ENCODE measurements at places on chromosomes 13 and 19.

DNA sequence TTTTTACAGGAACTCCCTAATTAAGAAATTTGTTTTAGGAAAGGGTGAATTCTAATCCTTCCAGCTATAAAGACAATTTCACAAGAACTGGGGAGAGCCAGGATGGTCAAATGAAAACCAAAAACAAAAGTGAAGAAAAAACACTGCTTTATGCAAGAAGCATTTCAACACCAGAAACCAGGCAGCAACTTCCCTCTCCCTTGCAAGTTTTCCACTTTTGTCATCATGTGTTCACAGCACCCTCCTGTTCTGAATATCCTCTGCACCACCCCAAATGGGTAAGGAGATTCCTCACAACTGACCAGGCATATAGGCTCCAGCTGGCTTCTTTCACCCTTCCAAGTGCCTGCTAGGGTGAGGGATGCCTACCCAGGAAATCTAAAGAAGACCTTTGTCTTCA, 328.1 kb downstream of the TBC1D4 start:
- no peak for DNase-seq

- DNase-seq, result no peak
Observed at GRCh38 chr13:114268344-114269280, 12.8 kb upstream of the UPF3A start.

GRCh38 chr19:1063909-1064660, 2.9 kb upstream of the ARHGAP45 start:
- no peak for DNase-seq

DNA sequence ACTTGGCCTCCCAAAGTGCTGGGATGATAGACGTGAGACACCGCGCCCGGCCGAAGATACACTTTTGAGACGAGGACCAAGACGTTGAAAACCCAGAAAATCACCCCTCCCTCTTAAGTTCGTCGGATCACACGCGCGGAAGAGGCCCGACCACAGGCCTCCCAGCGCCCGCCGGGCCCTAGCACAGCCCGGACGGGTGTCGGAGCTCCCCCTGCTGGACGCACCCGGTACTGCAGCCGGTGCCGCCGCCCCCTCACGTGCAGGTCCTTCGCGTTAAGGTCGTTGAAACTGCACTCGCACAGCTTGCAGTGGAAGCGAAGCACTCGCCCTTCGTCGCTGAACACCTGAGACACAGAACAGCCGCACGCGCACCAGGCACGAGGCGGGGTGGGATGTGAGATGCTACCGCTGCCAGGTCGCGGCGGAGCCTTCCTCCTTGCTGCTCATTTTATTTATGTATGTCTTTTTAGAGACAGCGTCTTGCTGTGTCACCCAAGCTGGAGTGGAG, 35.7 kb upstream of the MATK start:
- no peak for DNase-seq

GRCh38 chr13:51269039-51269438, 46.8 kb downstream of the FAM124A start:
- DNase-seq, result no peak

DNA sequence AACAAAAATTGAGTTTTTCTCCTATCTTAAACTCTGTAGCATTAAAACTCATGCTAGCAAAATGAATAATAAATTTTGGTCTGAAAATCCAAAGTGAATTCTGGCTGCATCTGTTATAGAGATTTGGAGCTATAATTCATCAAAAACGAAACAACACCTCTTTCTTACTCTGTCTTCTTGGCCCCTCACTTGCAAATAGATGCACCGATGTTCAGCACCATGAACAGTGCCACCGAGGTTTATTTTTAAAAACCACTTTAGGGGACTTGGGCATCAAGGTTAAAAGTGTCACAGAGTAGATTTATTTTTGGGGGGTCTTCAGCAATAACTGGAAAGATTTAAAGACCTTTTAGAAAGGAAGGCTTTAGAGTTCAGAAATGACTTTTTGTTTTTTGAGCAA, 26.1 kb upstream of the EID2 start:
- DNase-seq, result no peak

- no peak for DNase-seq
Observed at GRCh38 chr19:35715981-35716800, 1.6 kb upstream of the KMT2B start.

DNA sequence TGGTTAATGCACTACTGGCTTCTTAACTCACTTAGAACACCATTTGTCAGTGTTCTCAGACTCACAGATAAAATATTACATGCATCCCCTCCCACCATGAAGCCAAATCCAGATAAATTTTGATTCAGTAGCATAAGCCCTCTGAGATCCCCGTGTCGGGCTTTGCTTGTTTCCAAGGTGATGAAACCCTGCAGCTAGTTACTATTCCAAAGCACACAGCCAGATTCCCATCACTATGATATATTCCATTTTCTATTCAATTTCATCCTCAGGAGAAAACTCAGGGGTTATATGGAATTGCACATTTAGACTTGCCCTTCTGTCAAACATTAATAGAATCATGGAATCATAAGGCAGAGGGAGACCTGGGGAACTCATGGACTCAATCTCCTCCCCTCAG, 9.4 kb upstream of the FAM124A start:
- no peak for DNase-seq

DNA sequence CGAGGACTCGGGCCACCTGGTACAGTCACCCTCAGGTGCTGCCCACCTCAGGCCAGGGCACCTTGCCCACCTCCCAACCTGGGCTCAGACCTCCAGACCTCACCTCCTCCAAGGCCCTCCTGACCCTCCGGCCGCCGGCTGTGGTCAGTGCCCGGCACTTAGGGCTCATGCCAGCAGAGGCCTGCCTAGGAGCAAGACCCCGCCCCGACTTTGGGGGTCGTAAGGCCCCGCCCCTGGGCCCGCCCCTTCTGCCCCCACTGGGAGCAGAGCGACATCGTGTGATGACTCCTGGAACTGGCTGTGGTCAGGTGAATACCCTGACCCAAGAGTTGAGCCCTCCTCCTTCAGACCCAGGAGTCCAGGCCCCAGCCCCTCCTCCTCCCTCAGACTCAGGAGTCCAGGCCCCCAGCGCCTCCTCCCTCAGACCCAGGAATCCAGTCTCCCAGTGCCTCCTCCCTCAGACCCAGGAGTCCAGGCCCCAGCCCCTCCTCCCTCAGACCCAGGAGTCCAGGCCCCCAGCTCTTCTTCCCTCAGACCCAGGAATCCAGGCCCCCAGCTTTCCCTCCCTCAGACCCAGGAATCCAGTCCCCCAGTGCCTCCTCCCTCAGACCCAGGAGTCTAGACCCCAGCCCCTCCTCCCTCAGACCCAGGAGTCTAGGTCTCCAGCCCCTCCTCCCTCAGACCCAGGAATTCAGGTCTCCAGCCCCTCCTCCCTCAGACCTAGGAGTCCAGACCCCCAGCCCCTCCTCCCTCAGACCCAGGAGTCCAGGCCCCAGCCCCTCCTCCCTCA, at the start of gene SBK2:
TSS of gene SBK2 (minus strand) at position 183 of the 790 bp plus-strand sequence. CDS start 839 bp downstream, outside the sequence.
- DNase-seq, result no peak

DNA sequence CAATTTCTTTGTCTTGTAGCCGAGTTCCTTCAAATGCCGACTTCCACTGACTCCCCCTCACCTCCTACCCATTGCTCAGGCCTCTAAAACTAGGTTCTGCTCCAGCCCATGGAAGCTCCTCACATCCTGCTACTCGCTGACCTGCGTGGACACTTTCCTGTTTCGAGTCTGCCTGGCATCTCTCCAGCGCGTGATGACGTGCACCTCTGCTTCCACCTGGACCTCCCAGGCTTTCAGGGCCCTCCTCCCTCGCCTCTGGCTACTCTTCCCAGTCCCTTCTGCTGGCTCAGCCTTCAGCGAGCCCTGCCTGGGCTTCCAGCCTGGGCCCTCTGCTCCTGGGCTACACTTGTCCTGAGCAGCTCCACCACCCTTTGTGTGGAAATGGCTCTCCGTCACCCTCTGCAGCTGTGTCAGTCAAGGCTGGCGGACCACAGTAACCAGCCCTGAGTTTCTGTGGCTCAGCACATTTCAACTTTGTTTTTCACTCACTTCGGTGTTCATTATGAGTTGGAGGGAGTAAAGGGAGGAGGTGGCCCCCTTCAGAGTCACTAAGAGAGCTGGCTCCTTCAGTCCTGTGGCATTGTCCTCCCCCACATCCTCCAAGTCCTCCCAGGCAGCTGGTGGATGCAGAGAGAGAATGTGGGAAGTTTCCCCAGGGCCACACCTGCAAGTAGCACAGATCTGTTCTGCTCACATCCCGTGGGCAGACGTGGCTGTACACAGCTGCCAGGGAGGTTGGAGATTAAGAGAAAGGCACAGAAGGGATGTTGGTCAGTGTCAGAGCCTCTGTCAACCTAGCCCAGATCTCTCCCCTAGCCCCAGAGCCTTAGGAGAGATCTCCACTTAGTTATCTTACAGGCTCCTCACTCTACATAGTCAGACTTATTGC, 49.4 kb downstream of the SERP2 start:
- DNase-seq, result no peak

GRCh38 chr13:102771298-102772041, 2.1 kb downstream of the TEX30 start:
- no peak for DNase-seq

- no peak for DNase-seq
Observed at GRCh38 chr19:10122045-10122444, 2.3 kb upstream of the EIF3G start.

DNA sequence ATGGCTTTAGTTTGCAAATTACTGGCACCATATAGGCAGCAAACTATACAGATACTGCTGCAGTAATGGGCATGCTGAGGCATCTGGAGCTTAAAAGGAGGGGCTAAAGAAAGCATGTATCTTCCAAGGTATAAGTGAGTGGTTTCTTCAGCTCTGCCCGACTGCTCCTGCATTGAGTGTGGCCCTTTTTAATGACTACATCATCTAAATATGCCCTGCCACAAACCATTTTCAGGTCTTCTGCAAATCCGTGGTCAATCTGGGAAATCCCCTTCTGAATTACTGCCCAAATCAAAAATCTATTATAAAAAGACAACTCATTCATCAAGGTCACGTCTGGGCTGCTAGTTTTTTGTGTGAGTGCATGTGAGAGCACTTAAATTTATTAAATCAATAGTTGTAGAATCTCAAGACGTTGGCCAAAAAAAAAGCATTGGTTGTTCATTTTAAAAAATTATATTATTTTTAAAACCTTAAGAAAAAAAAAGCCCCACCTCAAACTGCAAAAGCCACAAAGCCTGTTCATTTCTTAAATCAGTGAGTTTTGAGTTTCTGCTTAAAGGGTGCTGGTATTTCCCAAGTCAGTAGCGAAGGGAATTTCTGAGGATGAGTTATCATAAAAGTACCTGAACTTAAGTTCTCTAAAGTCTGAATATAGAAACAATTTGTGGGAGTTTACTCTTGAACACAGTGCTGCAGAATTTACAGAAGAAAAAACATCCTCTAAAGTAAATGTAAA, 16.3 kb downstream of the LCP1 start:
- no peak for DNase-seq

GRCh38 chr13:42333613-42334328, 61.8 kb downstream of the AKAP11 start:
- DNase-seq, result peak; percentile 13

GRCh38 chr13:26372747-26373146, 118.8 kb downstream of the CDK8 start:
- DNase-seq, result no peak

- no peak for DNase-seq
Observed at GRCh38 chr13:59774491-59774971, 389.2 kb downstream of the DIAPH3 start.

- DNase-seq, result no peak
Observed at GRCh38 chr13:113466383-113466782, 13.1 kb upstream of the ADPRHL1 start.

DNA sequence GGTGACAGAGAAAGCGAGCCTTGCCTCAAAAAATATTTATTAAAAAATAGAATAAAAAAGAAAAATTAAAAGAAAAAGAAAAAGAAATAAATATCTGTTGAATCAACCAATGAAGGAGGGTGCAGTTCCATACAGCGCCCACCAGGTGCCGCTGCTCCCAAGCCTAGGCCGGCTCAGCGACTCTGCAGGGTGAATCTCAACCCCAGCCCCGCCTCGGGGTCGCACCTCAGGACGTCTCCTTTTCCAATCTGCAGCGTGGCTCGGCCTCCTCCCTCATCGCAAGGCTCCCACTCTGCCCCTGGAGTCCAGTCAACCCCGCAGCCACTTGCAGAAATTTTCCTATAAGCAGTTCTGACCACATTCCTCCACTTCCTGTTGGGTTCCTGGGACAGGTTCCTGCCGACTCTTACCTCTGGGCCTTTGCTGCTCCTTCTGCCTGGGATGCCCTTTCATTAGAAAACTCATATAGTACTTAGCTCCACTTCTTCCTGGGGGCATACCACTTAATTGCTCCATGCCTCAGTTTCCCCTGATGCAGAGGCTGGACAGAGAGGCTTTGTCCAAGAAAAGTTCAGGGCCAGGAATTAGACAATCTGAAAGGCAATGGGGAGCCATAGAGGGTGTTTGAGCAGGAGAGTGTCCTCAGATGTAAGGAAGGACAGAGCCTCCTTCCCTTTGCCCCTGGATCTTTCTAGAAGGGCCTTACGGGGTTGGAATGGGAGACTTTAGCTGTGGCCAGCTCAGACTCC, 24.3 kb downstream of the NFILZ start:
- no peak for DNase-seq

- no peak for DNase-seq
Observed at GRCh38 chr13:103178986-103179943, 113.0 kb upstream of the SLC10A2 start.

- no peak for DNase-seq
Observed at GRCh38 chr19:28324275-28325060, 888.5 kb downstream of the UQCRFS1 start.

- DNase-seq, result no peak
Observed at GRCh38 chr19:572743-573518, 535 bp downstream of the BSG start.

DNA sequence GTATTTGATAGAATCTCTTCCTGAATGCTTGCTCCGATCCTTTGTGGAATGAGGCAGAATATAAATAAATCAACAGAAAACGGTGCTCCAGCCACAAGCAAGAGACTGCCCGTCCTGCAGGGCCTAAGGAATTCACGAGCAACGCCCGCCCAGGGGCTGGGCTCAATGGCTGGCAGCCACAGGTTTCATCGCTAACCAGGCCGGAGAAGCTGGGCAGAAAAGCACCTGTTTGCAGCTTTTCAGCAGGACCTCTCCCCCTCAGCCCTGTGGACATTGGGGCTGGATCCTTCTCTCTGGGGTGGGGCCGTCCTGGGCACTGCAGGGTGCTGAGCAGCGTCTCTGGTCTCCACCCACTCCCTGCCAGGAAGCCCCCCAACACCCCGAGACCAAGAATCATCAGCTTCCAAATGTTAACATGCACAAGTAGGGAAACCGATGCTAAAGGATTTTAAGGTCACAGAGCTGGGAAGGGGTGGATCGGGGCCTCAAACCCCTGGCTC, 102.5 kb downstream of the GADD45B start:
- DNase-seq, result no peak
